ENCODE measurements at places on chromosomes 5 and 9.

- DNase-seq, result no peak
These were observed 52.8 kb downstream of the RICTOR start for GRCh38 chr5:39021413-39021812.

DNA sequence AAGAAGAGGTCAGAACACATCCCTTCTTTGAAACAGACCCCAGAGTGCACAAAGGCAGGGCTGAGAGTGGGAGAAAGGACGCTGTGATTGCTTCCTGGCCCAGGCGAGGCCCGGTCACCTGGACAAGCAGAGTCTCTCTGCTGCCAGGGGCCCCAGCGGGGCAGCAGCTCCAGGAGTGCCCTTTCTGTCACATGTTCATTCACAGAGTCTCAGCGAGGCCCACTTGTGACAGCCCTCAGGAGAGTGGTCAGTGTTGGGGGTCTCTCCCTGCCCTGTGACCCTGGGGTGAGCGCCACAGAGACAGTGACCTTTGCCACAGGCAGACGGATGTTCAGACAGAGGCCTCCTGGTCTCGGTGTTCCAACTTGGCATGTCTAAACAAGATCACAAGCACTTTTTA, 130.2 kb upstream of the IRX4 start:
- no peak for DNase-seq

DNA sequence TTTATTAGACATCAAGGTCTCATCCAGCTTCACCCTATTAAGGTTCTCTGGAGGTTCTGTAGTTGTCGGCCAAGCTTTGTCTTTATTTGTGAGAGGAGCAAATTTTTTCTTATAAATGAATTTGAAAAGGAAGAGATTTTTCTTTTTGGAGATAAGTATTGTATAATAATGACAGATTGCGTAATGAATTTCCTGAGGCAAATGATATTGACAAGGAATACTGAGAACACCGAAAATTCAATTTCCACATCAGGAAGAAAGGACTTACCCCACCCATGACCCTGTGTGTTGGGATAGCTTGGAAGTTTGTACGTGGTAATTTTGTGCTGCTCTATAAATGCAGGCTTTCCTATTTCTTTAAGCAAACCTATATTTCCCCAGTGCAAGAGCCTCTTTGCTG, 53.5 kb downstream of the MAMDC2 start:
- DNase-seq, result no peak

DNA sequence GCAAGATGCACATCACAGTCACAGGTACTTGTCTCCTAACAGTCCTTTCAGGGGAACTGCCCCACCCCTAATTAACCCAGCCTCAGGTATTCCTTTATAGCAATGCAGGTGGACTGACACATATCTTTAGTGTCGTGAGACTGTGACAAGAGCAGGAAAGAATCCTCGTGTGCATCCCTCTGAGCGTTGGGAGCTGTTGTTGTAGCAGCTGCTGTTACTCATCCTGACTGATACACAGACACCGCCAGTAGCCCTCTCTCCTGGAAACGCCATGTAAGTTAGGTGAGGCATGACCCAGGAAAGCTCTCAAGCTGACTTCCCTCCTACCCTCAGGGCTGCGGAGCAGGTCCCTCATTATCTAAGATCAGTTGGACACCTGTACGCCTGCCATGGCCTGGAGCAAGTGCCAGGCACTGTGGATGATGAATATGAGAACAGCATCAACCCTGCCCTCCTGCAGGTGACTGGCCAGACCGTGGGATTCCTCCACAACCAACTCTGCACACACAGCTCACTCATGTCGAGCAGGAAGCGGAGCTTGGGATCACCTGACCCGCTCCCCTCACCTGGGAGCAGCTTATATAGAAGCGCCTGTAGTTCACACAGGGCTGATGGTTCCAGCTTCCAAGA, 10.2 kb upstream of the LCN15 start:
- DNase-seq, result no peak

DNA sequence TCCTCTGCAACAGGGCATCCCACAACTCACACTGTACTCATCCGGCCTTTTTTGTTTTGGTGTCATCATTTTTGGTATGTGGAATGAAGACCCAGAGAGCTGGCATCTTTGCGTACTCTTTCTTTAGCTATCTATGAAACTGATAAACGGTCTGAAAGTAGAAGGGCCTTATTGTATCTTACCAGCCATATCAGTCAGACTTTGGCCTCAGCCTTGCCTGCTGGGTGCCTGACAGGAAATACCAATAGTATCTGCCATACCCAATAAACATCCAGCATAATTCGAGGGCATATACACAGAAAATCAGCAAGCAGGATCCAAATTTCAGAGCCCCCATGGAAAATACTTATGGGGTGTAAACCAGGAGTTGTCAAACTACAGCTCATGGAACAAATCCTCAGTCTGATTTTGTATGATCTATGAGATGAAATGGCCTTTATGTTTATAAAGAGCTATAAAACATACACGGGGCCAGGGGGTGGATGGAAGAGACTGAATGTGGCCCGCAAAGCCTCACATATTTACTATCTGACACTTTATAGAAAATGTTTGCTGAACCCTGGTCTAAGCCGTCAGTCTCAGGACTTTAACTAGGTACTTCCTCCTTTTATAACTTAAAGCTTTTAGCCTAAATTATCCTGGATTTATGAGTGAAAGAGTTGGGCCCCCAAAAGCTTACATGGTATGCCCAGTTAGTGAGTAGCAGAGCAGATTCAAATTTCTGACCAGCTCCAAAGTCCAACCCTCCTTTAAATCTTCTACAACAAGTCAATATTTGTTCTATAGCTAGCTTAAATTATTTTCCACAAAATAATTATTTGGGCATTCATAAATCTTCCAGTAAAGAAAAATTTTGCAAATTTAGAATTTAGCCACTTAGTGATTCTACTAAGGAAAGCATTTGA, 308.0 kb upstream of the PUM3 start:
- no peak for DNase-seq

DNA sequence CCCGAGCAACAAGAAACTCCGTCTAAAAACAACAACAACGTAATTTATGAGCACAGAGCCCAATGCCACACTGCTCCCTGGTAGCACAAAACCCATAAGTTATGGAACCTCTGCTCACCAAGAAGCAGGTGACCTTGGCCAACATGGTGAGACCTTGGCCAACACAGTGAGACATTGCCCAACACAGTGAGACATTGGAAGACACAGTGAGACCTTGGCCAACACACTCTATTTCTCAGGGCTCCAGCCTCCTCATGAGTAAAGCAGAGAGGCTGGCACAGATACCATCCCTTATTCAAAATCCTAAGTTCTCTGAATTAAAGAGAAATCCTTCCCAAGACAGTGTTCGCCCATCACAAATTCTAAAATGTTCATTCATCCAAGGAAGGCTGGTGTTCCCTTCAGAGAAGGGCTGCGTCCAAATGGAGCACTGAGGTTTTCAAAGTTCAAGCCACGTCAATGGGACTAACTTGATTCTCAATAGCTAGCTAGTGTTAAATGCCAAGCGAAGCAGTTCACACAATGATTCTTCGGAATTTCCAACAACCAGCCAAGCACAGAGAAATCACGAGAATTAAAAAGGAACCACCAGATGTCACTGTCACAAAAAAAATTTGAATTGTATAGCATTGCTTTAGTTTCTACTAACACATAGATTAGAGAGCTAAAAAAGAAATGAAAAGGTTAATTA, 29.5 kb downstream of the TTC39B start:
- DNase-seq, result no peak

DNA sequence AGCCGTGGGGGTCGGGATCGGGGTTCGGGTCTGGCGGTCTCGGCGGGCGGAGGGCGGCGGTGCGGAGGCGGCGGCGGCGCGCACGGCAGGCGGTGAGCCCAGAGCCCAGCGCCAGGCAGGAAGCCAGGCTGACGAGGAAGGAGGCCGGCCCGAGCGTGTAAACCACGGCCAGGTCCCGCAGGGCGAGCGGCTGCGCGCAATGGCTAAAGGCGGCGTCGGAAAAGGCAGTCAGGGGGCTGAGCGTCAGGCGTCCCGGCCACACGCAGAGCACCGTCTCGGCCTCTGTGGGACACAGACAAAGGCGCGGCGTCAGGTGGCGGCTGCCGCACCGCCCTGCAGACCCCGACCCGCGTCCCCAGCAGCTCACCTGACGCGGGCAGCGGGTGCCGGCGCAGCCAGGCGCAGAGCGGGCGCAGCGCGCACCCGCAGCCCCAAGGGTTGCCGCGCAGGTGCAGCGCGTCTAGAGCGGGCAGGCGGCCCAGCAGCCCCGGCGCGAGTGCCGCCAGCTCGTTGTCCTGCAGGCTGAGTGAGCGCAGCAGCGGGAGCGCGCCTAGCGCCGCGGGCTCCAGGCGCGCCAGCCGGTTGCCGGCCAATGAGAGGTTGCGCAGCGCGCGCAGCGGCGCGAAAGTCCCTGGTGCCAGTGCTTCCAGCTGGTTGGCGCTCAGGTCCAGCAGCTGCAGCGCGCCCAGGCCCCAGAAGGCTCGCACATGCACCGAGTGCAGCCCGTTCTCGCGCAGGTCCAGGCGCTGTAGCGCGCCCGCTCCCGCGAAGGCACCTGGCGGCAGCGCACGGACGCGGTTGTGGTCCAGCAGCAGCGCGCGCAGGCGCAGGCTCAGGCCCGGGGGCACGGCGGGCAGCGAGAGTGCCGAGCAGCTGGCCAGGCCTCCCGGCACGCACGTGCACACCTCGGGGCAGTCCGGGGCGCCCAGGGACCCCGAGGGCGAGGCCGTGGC, 671 bp downstream of the LRRC26 start:
- no peak for DNase-seq

- no peak for DNase-seq
These were observed 66.4 kb downstream of the PSMB7 start for GRCh38 chr9:124348831-124349230.

GRCh38 chr5:34464829-34465228, 191.3 kb upstream of the RAI14 start:
- no peak for DNase-seq

DNA sequence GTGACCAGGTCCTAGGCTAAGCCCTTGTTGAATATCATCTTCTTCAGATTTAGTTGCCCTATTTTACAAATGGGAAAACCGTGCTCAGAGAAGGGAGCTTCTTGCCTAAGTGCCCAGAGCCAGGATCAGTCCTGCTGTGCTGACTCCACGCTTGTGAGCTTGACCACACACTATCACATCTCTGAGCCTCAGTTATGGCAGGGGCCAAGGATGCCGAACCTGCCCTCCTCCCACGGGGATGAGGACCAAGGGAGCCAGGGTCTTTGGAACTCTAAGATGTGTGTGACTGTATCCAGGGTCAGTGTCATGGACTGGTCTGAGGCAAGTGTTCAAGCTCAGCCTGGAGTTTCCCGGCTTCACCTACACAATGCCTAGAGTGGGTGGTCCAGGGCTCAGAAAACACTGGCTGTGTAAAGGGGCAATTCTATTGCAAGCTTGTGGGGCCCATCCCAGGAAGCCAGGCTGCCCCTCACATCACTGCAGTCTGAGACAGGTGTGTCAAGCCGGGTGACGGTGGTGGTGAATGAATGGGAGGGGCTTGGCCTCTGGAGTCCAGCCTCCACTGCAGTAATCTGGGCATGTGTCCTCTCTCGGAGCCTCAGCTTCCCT, 235.7 kb downstream of the PBX3 start:
- DNase-seq, result no peak

DNA sequence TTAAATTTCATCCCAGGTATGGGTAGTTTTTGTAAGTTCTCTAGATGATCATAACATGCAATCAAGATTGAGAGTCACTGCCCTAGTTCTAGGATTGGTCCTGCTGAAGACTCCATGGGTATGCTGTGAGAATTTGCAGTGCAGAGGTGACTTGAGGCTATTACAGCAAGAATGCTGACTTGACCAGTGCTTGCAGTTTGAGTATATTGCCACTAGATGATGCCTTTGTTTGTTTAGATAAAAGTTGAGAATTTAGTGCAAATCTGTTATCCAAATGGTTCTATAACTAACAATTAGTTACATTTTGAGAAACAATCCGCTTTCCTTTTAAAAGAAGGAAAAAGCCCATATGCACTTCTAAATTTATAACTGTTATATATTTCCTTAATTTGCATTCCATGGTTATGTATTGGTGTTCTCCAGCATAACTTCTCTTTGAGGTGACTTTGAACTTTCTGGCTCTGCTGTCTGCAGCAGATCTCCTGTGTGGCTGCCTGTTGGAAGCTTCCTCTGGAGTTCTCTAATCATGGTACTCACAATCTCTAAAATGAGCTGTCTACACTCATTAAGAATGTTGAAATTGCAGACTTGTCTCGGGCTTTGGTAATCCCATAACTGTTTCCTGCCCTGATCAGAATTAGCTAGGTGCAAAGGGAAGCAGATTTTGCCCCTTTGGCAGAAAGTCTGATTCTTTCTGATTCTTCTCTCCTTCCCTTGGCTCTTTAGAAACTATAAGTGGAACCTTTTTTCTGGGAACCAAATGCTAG, 24.9 kb downstream of the MELK start:
- peak; percentile 69 for DNase-seq

DNA sequence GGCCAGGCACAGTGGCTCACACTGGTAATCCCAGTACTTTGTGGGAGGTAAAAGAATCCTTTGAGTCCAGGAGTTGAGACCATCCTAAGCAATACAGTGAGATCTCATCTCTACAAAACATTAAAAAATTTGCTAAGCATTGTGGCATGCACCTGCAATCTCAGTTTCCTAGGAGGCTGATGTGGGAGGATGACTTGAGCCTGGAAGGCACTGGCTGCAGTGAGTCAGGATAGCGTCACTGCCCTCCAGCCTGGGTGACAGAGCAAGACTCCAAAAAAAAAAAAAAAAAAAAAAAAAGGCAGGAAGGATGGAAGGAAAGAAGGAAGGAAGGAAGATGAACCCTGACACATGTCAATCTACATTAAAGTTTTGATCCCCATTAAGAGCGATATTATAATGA, 1452.2 kb upstream of the ACO1 start:
- no peak for DNase-seq

DNA sequence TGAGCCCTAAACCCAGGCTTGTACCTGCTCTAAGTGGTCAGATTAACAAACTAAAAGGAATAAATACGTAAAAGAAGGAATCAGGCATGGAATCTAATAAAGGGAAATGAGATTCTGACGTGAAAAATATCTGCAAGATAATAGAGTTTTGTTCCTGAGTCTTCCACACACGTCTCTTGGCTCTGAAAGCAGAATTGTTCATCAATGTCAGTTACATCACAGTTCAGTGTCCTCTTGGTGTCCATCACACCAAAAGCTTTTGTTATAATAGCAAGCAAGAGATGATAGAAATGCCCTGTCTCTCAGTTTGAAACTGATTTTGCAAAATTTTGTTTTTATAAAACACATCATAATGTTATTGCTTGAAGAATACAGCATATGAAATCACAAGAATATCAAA, 34.7 kb upstream of the NMUR2 start:
- no peak for DNase-seq

DNA sequence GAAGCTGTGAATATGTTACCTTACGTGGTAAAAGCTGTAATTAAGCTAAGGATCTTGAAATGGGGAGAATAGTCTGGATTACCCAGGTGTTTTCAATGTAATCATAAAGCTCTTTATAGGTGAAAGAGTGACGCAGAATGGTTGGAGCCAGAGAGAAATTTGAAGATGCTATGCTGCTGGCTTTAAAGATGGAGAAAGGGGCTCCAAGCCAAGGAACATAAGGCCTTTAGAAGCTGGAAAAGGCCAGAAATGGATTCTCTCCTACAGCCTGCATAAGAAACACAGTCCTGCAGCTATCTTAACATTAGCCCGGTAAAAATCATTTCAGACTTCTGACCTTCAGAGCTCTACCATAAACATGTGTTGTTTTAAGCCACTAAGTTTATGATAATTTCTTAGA, 243.3 kb upstream of the VLDLR start:
- no peak for DNase-seq

- DNase-seq, result peak; percentile 61
These were observed 16.0 kb downstream of the SLC22A5 start for GRCh38 chr5:132385326-132386105.

Data from fibroblast of gingiva (primary cell).